ENCODE measurements at places on chromosomes 3 and 15.
A peak's percentile ranks its signal among the peaks of the same experiment; 100 is the strongest.

DNA sequence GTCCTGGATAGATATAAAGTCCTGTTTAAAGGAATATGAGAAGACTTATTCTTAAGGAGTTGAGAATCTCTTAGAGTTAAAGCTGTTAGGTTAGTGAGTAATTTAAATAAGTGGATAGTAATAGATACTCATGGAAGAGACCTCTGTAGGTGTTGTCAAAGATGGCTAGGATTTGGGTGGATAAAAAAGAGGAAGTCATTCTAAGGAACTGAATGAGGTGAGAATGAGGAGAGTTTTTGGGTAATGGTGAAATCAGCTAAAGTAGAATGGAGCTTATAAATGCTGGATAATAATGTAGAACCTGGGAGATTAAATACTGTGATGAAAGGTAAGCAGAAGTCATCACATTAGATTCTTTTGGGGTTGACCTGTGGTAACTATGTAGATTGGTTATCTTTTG, 8.1 kb downstream of the ARIH1 start:
- no peak overlapping the region for H3K27ac ChIP-seq
- peaks cover 18% of the 10 kb centered on the region for H3K4me1 ChIP-seq
- H3K36me3 ChIP-seq = no peaks in the 10 kb centered on the region
- H3K4me3 ChIP-seq = no peak overlapping the region
- H3K27me3 ChIP-seq = no peaks in the 10 kb centered on the region

GRCh38 chr15:68626739-68627138, 47.9 kb downstream of the CORO2B start:
- H3K4me1 ChIP-seq = peaks cover 14% of the 10 kb centered on the region
- no peak overlapping the region for H3K27ac ChIP-seq
- H3K4me3 ChIP-seq = no peak overlapping the region

- no peaks in the 10 kb centered on the region for H3K4me1 ChIP-seq
- no peaks in the 10 kb centered on the region for H3K27me3 ChIP-seq
- H3K4me3 ChIP-seq = no peak overlapping the region
- H3K27ac ChIP-seq = no peak overlapping the region
- DNase-seq = no peak
These were observed 722.6 kb downstream of the FHIT start for GRCh38 chr3:60528651-60529050.

DNA sequence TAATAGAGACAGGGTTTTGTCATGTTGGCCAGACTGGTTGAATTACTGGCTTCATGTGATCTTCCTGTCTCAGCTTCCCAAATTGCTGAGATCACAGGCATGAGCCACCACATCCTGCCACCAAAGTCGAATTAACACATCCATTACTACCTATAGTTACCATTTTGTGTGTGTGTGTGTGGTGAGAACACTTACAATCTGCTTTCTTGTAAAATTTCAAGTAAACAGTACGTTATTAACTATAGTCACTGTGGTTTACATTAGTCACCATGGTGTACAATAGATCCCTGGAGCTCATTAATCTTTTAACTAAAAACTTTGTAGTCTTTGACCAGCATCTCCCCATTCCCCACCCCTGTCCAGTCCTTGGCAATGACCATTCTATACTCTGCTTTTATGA, 270.0 kb downstream of the NAALADL2 start:
- H3K27me3 ChIP-seq = no peaks in the 10 kb centered on the region
- no peak overlapping the region for H3K4me3 ChIP-seq
- no peaks in the 10 kb centered on the region for H3K4me1 ChIP-seq
- DNase-seq = no peak
- H3K36me3 ChIP-seq = no peaks in the 10 kb centered on the region

- H3K27ac ChIP-seq = no peak overlapping the region
- H3K4me1 ChIP-seq = no peaks in the 10 kb centered on the region
- no peaks in the 10 kb centered on the region for H3K36me3 ChIP-seq
- no peak overlapping the region for H3K4me3 ChIP-seq
- no peak for DNase-seq
These were observed 227.7 kb upstream of the CD96 start for GRCh38 chr3:111314181-111314873.

GRCh38 chr3:182303169-182303568, 490.1 kb upstream of the ATP11B start:
- H3K4me1 ChIP-seq = no peaks in the 10 kb centered on the region
- H3K4me3 ChIP-seq = no peak overlapping the region
- H3K27ac ChIP-seq = no peak overlapping the region
- no peaks in the 10 kb centered on the region for H3K36me3 ChIP-seq
- no peak for DNase-seq

- H3K4me1 ChIP-seq = peaks cover 19% of the 10 kb centered on the region
- peak within 1 kb of the TSS; percentile 76 for H3K4me3 ChIP-seq
- DNase-seq = peak; percentile 69
- no peaks in the 10 kb centered on the region for H3K36me3 ChIP-seq
- H3K27me3 ChIP-seq = no peaks in the 10 kb centered on the region
- peak within 1 kb of the TSS; percentile 100 for H3K27ac ChIP-seq
These were observed at the start of the genes CLCN2 and POLR2H for GRCh38 chr3:184361532-184361931. CLCN2 (minus strand) TSS chr3:184361605; CDS start chr3:184361479, 126 bp downstream. POLR2H (plus strand) TSS chr3:184361710; CDS start chr3:184363493, 1,783 bp downstream.

DNA sequence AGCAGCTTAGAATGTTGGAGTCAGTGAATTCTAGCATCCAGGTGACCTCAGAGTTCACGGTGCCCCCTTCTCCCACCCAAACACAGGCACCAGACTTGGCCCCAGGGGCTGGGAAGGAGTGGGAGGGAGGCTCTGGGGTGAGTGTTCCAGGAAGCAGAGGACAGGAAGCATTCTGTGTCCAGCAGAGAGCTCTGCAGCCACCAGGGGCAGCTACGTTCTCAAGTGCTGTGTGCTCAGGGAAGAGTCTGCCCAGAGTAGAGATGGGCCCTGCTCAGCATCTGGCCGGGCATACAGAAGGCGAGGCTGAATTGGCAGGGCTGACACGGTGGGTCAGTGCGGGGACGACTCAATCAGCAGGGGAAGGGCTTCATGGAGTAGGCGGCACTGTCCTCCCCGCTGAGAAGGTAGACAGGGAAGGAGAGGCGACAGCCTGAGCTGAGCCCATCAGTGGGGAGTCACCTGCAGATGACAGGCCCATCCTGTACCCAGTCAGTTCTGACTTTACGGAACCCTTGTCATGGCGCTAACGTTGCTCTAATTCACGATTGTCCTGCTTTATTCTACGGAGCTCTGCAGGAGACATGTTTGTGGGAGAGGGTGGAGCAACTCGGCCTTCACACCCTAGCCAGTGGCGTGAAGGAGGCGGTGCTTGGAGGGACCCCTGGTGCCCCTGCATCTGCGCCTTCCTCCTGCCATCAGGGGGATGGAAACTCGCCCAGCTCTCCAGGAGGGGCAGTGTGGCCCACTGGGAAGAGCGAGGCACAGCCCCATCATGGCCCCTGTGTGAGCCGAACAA, 82.2 kb downstream of the C3orf70 start:
- no peak for DNase-seq
- no peaks in the 10 kb centered on the region for H3K27me3 ChIP-seq
- no peaks in the 10 kb centered on the region for H3K4me1 ChIP-seq
- H3K4me3 ChIP-seq = no peak overlapping the region
- no peak overlapping the region for H3K27ac ChIP-seq

DNA sequence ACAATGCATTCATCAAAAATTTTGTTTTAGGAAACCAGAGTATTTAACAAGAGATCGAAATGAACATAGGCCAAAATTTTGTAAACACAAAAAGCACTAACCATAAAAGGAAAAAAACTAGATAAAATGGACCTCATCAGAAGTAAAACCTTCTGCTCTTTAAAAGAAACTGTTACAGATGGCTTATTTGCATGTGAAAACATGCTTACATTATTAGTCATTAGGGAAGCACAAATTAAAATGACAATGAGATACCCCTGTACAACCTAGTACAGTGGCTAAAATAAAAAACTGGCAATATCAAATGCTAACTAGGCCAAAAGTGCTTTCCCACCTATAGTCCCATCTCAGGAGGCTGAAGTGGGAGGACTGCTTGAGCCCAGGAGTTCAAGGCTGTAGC, 19.3 kb downstream of the UBR1 start:
- H3K27ac ChIP-seq = peak overlapping the region; percentile 3
- H3K36me3 ChIP-seq = no peaks in the 10 kb centered on the region
- DNase-seq = no peak

Data from ovary (tissue), 10 donors.